ENCODE measurements at places on chromosomes 3 and 15.

DNA sequence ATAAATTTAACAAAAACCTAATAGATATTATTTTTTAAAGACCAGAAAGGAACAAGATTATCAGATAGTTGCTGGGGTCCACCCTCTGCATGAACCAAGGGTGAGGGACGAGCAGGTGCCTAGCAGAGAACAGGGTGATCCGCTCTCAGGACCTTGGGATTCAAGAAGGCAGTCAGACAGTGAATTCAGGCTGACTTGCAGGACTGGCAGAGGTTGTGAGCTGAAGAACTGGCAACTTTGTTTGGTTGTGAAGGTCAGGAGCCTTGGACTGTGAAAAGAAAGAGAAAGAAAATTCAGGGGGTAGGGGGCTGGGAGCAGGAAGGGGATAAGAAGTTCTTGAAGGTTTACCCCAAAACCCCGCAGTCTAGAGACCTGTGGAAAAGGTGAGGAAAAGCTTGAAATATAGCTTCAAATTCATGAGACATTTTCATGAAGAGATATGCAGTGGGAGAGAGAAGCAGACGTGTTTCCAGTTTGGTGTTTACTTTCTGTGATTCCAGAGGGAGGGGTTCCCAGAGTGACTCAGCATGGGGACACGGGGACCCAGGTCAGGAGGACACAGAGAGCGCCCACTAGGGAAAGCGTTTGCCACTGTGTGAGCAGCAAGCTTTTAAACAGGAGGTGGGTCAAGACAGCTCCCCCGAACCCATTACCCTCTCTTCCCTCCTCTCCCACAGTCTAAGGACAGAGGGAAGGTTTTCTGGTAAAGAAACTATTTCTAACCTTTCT is 217.2 kb upstream of the UMPS start:
- DNase-seq, result no peak

GRCh38 chr3:39879581-39879980 is 70.2 kb downstream of the MYRIP start:
- no peak for DNase-seq

GRCh38 chr15:90981681-90982080 is 12.7 kb downstream of the PRC1 start:
- no peak for DNase-seq

DNA sequence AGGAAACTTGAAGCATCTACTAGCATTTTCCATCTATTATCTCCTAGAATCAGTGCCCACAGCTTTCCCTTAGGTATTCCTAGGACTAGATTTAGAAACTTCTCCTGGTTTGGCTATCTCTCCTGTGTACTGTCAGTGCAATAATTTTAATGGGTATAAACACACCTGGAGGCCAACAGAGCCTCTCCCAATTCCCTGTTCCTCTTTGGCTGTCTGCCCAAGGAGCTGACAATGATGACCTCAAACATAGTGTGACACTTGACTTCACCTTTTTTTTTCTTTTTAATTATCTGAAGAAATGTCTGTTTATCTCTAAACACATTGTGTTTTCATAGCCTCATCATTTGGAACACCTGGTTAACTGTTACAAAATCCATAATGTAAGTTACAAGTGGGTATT is 754.5 kb upstream of the ALCAM start:
- DNase-seq, result no peak

DNA sequence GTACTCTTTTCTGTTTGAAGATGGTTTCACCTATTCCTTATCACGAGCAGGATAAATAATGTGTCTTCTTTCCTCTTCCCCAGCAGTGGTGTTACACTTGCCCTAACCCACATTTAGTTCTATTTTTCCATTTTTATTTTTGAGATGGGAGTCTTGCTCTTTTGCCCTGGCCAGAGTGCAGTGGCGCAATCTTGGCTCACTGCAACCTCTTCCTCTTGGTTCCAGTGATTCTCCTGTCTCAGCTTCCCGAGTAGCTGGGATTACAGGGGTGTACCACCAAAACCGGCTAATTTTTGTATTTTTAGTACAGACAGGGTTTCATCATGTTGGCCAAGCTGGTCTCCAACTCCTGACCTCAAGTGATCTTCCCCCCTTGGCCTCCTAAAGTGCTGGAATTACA is 372.4 kb downstream of the FOXP1 start:
- no peak for DNase-seq
